Psoas muscle (tissue), 8 donors: ENCODE measurements at places on chromosomes 2 and 18. TPM values are rescaled to one million over a fixed set of nuclear protein-coding genes. Genes with fewer than 3 reads are reported as not detected.

Gene NT5C1B
- total RNA-seq = not detected

Gene PHLPP1
- 5.8 TPM for total RNA-seq

Gene TLX2
- total RNA-seq = not detected

Gene ZAP70
- 0.48 TPM for total RNA-seq

DNA sequence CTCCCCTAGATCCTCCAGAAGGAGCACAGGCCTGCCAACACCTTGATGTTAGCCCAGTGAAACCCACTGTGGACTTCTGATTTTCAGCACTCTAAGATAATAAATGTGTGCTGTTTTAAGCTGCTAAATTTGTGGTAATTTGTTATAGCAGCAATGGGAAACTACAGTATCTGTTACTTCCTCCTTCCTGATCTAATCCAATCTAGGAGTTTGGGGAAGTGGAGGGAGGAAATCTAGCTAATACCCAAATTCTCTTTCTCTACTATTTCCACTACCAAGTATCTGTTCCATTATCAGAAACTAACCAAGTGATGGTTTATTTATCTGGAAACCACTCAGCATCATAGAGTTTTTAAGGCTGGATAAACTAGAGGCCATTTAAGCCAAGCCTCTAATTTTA, 64.9 kb downstream of the AFF3 start:
- no peak for DNase-seq
- H3K4me1 ChIP-seq = no peaks in the 10 kb centered on the region
- H3K4me3 ChIP-seq = no peak overlapping the region
- H3K27ac ChIP-seq = no peak overlapping the region
- no peaks in the 10 kb centered on the region for H3K27me3 ChIP-seq

Gene RNF152
- 3.9 TPM for total RNA-seq

- H3K4me3 ChIP-seq = no peak overlapping the region
- no peaks in the 10 kb centered on the region for H3K27me3 ChIP-seq
- no peak overlapping the region for H3K27ac ChIP-seq
- no peak for DNase-seq
Measured at GRCh38 chr18:66931010-66931409, 327.1 kb upstream of the CDH19 start.
